Uterus (tissue), 4 donors: ENCODE measurements at places on chromosomes 11 and 22. TPM values are rescaled to one million over a fixed set of nuclear protein-coding genes. Genes with fewer than 3 reads are reported as not detected.

LUZP2 gene
- 13.8 TPM for total RNA-seq

SHISA8 gene
- not detected for total RNA-seq

PTPMT1 gene
- 28.5 TPM for total RNA-seq

SAA4 gene
- not detected for total RNA-seq

TECTA gene
- total RNA-seq: 2.8 TPM

BTBD18 gene
- total RNA-seq: not detected

ARHGAP20 gene
- 11.3 TPM for total RNA-seq

GGT1 gene
- not detected for total RNA-seq

CD81 gene
- total RNA-seq: 799 TPM

NXPE4 gene
- total RNA-seq: 0.29 TPM

FGF3 gene
- total RNA-seq: not detected

DNA sequence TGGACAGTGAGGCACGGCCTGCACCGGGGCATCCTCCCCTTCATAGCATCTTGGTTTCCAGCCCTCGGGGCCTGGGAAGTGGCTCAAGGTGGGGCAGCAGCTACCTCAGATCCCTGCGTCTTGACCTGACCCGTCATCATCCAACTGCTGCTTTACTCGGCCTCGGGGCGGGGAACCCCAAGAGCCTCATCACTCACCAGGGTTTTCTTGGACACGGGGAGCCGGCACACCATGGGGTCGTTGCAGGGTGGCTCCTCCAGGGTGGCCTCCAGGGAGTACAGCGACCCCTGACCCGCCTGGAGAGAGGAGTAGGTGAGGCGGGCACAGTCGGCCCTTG is 651 bp downstream of the CTSF start:
- H3K4me1 ChIP-seq: no peaks in the 10 kb centered on the region
- H3K4me3 ChIP-seq: peak overlapping the region; percentile 22
- H3K27me3 ChIP-seq: no peaks in the 10 kb centered on the region
- no peaks in the 10 kb centered on the region for H3K36me3 ChIP-seq
- no peak for DNase-seq

DNA sequence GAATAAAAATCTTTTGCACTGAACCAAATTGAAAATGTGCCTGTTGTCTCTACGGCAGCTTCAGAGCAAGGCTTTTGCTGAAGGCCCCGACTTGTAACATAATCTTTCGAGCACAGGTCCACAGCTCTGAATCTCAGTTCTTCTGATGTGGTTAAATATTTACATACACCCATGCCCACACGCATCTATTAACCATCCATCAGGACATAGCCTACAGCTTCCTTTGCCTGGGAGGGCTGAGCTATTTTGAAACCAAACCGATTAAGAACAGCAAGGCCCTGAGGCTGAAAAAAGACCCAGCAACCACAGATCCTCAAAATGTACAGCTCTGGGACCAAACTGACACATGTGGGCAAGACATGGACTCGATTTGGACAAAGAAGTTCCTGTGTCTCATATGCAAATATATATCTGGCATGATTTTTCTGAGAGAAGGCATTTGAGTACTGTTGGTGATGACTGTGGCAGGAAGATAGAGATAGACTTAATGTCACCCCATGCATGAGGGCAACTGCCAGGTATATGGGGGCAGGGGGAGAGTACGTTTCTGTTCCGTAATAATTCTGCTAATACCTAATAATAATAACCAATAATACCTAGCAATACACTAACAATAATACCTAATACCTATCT is 322.7 kb upstream of the PLET1 start:
- DNase-seq: no peak
- no peaks in the 10 kb centered on the region for H3K27me3 ChIP-seq
- H3K4me1 ChIP-seq: no peaks in the 10 kb centered on the region
- no peak overlapping the region for H3K4me3 ChIP-seq
- no peaks in the 10 kb centered on the region for H3K36me3 ChIP-seq

- H3K36me3 ChIP-seq: no peaks in the 10 kb centered on the region
- no peak overlapping the region for H3K4me3 ChIP-seq
- H3K27ac ChIP-seq: no peak overlapping the region
- no peak for DNase-seq
Measured at GRCh38 chr11:102950622-102951081, 4.9 kb downstream of the MMP13 start.

GRCh38 chr22:29115682-29116288 is 43.0 kb downstream of the KREMEN1 start:
- no peak overlapping the region for H3K4me3 ChIP-seq
- H3K4me1 ChIP-seq: no peaks in the 10 kb centered on the region
- no peak overlapping the region for H3K27ac ChIP-seq
- H3K36me3 ChIP-seq: no peaks in the 10 kb centered on the region

GRCh38 chr22:35995348-35995747 is 33.3 kb downstream of the RBFOX2 start:
- H3K27ac ChIP-seq: peak overlapping the region; percentile 94
- no peaks in the 10 kb centered on the region for H3K36me3 ChIP-seq
- peak; percentile 51 for DNase-seq

GRCh38 chr11:122155765-122156527 is 39.9 kb upstream of the BLID start:
- peak overlapping the region; percentile 93 for H3K27ac ChIP-seq
- peak overlapping the region; percentile 21 for H3K4me3 ChIP-seq

GRCh38 chr11:130645164-130645842 is 196.9 kb downstream of the ADAMTS15 start:
- no peak overlapping the region for H3K4me3 ChIP-seq
- DNase-seq: no peak
- no peaks in the 10 kb centered on the region for H3K36me3 ChIP-seq

DNA sequence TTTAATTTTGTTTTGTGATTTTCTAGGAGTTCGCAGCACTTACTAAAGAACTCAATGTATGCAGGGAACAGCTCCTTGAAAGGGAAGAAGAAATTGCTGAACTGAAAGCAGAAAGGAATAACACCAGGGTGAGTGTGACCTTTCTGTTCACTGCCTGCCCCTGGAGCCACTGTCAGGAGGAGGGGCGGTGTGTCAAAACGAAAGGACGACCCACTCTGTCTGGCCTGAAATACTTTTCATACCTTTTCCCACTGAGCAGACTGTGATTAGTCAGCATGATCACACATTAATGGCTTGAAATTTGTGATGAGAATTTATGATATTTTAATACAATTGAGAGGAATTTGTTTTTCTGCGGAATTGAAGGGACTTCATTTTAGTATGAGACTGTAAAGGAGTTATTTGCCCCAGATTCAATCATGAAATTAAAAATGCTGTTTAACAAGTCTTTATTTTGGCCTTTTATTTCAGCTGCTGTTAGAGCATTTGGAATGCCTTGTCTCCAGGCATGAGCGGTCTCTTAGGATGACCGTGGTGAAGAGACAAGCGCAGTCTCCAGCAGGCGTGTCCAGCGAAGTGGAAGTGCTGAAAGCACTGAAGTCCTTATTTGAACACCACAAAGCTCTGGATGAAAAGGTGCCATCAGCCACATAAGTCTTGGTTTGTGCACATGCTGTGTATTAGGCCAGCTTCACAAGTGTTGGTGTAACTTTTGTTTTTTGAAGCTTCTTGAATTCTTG is 54.1 kb downstream of the PPFIA1 start:
- no peak for DNase-seq
- H3K4me3 ChIP-seq: no peak overlapping the region
- no peaks in the 10 kb centered on the region for H3K36me3 ChIP-seq
- no peaks in the 10 kb centered on the region for H3K4me1 ChIP-seq
- H3K27ac ChIP-seq: no peak overlapping the region

DNA sequence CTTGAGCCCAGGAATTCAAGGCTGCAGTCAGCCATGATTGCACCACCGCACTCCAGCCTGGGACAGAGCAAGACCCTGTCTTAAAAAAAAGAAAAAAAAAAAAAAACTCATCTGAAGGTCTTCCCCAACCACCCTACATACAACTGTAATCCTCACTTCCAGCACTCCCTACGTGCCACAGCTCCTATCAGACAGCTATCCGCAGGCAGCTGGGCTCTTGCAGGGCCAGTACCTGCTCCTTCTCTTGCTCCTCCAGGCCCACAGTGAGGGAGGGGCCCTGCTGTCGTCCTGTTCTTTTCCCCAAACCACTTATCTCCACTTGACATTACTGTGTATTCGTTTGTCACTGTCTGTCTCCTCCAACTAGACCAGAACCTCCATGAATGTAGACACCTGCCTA is 156.1 kb upstream of the NECTIN1 start:
- no peaks in the 10 kb centered on the region for H3K4me1 ChIP-seq
- DNase-seq: no peak
- H3K4me3 ChIP-seq: no peak overlapping the region
- H3K27me3 ChIP-seq: no peaks in the 10 kb centered on the region
- no peak overlapping the region for H3K27ac ChIP-seq
- H3K36me3 ChIP-seq: no peaks in the 10 kb centered on the region

GRCh38 chr22:28269277-28269676 is 350.2 kb upstream of the PITPNB start:
- H3K27ac ChIP-seq: no peak overlapping the region
- H3K4me3 ChIP-seq: no peak overlapping the region
- H3K4me1 ChIP-seq: peaks cover 4% of the 10 kb centered on the region

DNA sequence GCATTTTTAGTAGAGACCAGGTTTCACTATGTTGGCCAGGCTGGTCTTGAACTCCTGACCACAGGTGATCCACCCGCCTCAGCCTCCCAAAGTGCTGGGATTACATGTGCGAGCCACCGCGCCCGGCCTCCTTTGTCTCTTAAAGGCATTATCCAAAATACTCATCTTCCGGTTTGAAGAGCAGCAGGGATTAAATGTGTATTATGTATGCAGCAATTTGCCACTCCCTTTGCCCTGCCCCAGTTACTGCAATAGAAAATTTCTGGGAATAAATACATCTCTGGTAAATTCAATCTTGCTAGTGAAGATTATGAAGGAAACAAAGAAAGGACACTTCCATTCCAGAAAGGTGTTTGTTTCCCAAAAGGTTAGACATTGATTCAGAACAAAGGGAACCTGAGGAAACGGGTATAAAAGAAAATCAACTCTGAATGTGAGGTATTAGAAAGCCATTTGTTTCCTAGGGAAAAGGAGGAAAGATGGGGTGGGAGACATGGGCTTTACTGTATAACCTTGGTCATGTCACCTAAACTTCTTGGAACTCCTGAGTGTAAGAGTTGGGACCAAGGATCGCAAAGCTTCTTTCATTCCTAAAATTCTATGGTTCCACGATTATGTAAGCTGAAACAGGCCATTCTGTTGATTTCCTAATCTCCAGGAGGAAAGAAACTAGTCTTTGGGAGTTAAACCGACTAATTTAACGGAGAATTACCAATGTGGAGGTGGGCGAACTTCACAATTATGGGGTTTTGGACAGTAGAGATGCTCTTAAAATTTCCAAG is 959 bp upstream of the HIPK3 start:
- no peak for DNase-seq
- peak overlapping the region; percentile 93 for H3K4me3 ChIP-seq
- no peaks in the 10 kb centered on the region for H3K4me1 ChIP-seq
- no peaks in the 10 kb centered on the region for H3K27me3 ChIP-seq
- no peaks in the 10 kb centered on the region for H3K36me3 ChIP-seq
- peak overlapping the region; percentile 100 for H3K27ac ChIP-seq

- H3K36me3 ChIP-seq: no peaks in the 10 kb centered on the region
- H3K4me1 ChIP-seq: no peaks in the 10 kb centered on the region
- DNase-seq: no peak
Measured at GRCh38 chr11:73667891-73668290, 21.5 kb downstream of the PLEKHB1 start.

GRCh38 chr11:96147186-96147585 is 195.8 kb downstream of the MAML2 start:
- no peaks in the 10 kb centered on the region for H3K27me3 ChIP-seq

DNA sequence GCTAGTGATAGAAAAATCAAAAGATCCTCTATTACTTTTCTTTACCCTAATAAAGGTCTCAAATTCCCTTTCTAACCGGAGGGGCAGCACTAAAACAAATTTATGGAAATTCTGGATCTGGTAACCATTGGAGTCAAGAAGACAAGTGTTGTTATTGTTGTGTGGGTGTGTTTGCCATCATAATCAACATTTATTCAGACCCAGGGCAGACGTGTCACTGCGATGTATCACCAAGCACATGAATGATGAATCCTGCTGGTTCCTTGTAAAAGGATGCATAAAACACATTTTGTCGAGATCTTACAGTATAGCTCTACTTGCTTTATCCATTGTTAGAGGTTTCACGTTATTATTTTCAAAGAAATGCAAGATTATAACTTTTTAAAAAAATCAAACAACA is 12.1 kb upstream of the FJX1 start:
- H3K4me3 ChIP-seq: no peak overlapping the region
- H3K4me1 ChIP-seq: no peaks in the 10 kb centered on the region
- peak overlapping the region; percentile 2 for H3K27ac ChIP-seq
- no peaks in the 10 kb centered on the region for H3K27me3 ChIP-seq
- no peak for DNase-seq

DNA sequence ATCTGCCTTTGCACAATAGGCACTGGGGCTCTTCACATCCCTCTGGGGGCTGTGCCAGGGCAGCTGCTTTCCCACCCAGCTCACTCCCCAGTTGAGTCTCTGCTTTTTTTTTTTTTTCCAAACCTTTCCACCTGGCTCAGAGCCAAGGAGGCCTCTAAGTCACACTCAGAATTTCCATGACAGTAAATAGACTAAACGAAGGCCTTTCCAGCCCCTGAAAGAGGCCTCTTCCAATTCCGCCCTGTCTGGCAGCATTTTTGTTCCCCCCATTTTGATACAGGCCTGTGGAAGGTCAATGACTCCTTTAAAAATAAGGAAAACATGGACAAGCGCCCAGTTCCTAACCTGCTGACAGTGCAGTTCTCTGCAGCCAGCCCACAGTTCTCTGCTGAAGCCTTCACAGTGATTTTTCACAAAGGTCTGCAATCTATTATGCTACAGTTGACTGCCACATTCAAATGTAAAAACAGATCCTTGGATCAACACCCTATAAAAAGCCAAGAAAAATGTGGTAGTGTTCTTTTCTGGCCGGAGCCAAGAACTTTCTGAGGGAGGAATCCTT is 107.5 kb upstream of the SESN3 start:
- H3K4me1 ChIP-seq: peaks cover 28% of the 10 kb centered on the region
- H3K27ac ChIP-seq: peak overlapping the region; percentile 93
- DNase-seq: peak; percentile 95
- no peaks in the 10 kb centered on the region for H3K36me3 ChIP-seq
- no peaks in the 10 kb centered on the region for H3K27me3 ChIP-seq
- H3K4me3 ChIP-seq: no peak overlapping the region

GRCh38 chr11:45983471-45983845 is 61.0 kb downstream of the LARGE2 start:
- H3K36me3 ChIP-seq: no peaks in the 10 kb centered on the region
- H3K4me1 ChIP-seq: peaks cover 3% of the 10 kb centered on the region
- H3K4me3 ChIP-seq: no peak overlapping the region
- H3K27me3 ChIP-seq: no peaks in the 10 kb centered on the region
